ENCODE measurements at places on chromosomes 7 and 10. TPM values are rescaled to one million over a fixed set of nuclear protein-coding genes. Genes with fewer than 3 reads are reported as not detected.

- H3K27me3 ChIP-seq, result no peaks in the 10 kb centered on the region
- H3K4me1 ChIP-seq, result peaks cover 4% of the 10 kb centered on the region
- no peak overlapping the region for H3K27ac ChIP-seq
- no peak for DNase-seq
- H3K4me3 ChIP-seq, result no peak overlapping the region
- H3K36me3 ChIP-seq, result no peaks in the 10 kb centered on the region
These were observed 47.6 kb downstream of the TSPAN15 start for GRCh38 chr10:69498711-69499471.

DNA sequence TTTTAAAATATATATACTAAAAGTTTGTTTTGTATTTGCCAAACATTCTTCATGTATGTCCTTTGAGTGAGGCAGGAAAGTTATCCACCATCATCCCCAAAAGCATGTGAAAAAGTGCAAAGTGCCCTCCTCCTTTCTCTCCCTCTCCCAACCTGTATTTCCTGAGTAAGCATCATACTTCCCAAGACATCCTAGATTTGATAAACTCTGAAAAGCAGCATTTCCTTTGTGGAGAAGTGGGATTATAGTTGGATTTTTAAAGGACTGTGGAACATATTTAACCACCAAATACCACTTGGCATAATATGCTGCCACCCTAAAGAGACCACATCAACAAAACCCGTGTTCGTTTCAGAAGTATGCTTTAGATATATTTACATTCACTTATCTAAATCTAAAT lies 36.9 kb downstream of the NET1 start:
- no peaks in the 10 kb centered on the region for H3K27me3 ChIP-seq
- peaks cover 40% of the 10 kb centered on the region for H3K4me1 ChIP-seq
- H3K27ac ChIP-seq, result no peak overlapping the region
- H3K36me3 ChIP-seq, result peaks cover 12% of the 10 kb centered on the region

DNA sequence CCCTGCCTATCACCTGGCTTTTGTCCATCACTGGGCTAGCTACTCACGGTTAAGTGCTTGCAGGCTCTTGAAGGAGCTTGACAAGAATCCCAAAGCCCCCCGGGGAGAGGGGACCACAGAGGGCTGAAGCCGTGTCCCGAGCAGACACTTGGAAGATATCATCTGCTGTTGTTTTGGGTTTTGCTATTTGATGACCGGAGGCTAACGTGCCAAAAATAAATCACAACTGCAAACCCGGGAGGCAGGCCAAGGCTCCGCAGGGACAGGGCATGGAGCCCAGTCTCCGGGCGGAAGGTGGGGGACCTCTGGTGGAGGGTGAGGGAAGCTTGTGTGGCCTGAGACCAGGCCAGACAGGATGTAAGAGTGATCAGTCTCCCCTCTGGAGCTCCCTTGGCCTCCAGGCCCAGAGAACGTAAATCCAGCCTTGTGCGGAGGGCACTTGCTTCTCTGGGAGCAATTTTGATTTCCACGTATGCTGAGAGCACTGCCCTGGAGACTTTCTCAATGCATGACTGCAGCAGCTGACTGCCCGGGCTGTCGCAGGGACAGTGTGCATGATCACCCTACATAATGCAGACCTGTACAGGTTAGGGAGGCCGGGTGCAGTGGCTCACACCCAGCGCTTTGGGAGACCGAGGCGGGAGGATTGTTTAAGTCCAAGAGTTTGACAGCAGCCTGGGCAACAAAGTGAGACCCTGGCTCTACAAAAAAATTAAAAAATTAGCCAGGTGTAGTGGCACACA lies at the start of gene PHKG1:
TSS of gene PHKG1 (minus strand) at position 164 of the 743 bp plus-strand sequence. CDS start 4,011 bp downstream, outside the sequence.
- H3K4me3 ChIP-seq, result no peak within 1 kb of the TSS
- no peak within 1 kb of the TSS for H3K27ac ChIP-seq
- H3K36me3 ChIP-seq, result peaks cover 5% of the 10 kb centered on the region
- DNase-seq, result no peak

DNA sequence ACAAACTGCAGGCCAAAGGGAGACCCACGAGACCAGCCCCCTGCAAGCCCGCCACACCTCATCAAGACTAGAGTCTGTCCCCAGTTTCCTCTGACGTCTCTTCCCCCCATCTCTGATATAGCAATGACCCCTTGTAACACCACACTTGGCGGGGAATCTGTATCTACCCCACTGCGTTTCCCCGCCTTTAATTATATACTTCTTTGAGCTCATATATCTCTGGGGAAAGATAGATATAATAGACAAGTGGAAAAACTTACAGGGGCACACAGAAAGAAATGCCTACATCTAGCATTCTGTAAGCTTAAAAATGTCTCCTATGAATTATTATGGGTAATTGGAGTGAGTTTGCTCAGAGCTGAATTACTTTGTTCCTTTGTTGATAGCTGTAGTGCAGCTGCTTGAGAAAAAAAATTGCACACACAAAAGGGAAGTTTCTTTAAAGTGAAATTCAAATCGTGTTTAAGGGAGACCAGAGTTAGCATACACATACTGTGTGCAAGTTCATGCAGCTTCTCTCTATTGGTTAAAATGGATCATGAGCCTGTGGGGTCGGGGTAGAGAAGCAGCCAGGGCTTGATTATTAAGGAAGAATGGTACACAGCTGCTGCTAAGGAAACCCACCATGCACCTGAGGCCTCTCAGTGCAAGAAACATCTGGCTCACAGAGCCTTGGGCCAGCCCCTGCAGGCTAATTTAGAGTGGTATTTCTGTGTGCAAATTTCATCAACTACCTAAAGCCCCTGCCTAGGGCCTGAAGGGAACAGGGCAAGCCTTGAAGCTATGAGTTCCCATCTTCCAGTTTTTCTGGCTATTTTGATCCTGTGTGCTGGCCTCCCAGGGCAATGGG lies 32.5 kb downstream of the CDCA7L start:
- H3K27ac ChIP-seq, result no peak overlapping the region
- no peak overlapping the region for H3K4me3 ChIP-seq
- no peaks in the 10 kb centered on the region for H3K4me1 ChIP-seq

- no peaks in the 10 kb centered on the region for H3K4me1 ChIP-seq
- DNase-seq, result no peak
- H3K4me3 ChIP-seq, result no peak overlapping the region
These were observed 62.9 kb upstream of the FAM180A start for GRCh38 chr7:135811506-135811905.

The EPDR1 gene
- 1.6 TPM for total RNA-seq

The THSD7A gene
- not detected for total RNA-seq

GRCh38 chr10:119509909-119510451 lies 32.5 kb downstream of the RGS10 start:
- H3K27me3 ChIP-seq, result no peaks in the 10 kb centered on the region
- H3K27ac ChIP-seq, result peak overlapping the region; percentile 20
- DNase-seq, result no peak
- H3K4me3 ChIP-seq, result no peak overlapping the region
- peaks cover 60% of the 10 kb centered on the region for H3K36me3 ChIP-seq

DNA sequence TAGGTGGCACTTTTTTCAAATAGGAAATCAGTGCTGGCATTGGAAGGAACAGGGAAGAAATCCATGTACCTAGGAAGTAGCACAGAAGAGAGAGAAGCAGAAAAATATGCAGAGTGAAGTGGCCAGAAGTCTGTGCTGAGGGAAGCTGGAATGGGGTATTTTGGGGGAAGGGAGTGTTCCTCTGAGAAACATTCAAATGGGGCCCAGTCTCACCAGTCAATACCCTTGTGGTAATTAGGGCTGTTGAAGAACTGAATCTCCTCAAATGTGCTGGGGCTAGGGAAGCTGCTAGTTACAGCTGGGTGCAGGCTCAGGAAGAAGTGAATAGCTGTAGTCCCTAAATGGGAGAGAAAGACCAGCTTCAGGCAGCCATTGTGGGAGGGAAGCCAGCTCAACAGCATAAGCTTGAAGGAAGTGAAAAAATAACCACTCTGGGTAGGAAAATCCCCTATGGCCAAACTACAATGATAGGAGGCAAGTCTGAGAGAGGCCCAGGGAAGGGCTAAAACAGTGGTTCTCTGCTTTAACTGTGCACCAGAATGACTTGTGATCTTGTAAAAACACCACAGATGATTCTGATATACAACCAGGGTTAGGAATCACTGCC lies 7.6 kb downstream of the NDST2 start:
- peaks cover 48% of the 10 kb centered on the region for H3K4me1 ChIP-seq
- peak overlapping the region; percentile 88 for H3K27ac ChIP-seq
- H3K36me3 ChIP-seq, result peaks cover 58% of the 10 kb centered on the region
- H3K27me3 ChIP-seq, result no peaks in the 10 kb centered on the region
- DNase-seq, result no peak

DNA sequence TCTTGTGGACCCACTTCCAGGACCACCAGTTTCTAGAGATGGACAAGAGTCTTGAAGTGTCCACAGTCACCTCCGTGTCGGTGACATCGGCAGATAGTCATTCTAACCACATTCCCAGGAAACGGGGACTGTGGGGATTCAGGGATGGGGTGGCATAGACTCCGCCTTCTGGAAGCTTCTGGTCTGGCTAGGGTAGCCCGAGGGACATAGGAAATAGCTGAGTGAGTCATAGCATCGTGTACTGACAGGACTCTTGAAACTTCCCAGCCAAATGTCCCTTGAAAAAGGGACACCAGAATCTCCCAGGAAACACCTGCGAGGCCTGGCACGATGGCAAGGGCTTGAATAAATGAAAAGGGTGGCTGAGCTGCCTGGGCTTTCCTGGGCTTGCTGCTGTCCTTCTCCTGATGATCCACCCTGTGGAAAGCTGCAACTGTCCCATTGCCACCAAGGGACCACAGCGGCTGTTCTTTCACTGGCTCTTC lies 84.1 kb upstream of the LRRC4 start:
- no peaks in the 10 kb centered on the region for H3K27me3 ChIP-seq
- no peaks in the 10 kb centered on the region for H3K36me3 ChIP-seq
- no peak overlapping the region for H3K27ac ChIP-seq
- H3K4me1 ChIP-seq, result peaks cover 25% of the 10 kb centered on the region
- no peak overlapping the region for H3K4me3 ChIP-seq
- DNase-seq, result no peak

GRCh38 chr10:48358838-48359237 lies 52.4 kb downstream of the MAPK8 start:
- no peak overlapping the region for H3K4me3 ChIP-seq
- peaks cover 19% of the 10 kb centered on the region for H3K4me1 ChIP-seq
- H3K27ac ChIP-seq, result no peak overlapping the region
- H3K36me3 ChIP-seq, result peaks cover 5% of the 10 kb centered on the region

GRCh38 chr10:43361547-43362190 lies 9.8 kb upstream of the FXYD4 start:
- peak overlapping the region; percentile 96 for H3K27ac ChIP-seq

DNA sequence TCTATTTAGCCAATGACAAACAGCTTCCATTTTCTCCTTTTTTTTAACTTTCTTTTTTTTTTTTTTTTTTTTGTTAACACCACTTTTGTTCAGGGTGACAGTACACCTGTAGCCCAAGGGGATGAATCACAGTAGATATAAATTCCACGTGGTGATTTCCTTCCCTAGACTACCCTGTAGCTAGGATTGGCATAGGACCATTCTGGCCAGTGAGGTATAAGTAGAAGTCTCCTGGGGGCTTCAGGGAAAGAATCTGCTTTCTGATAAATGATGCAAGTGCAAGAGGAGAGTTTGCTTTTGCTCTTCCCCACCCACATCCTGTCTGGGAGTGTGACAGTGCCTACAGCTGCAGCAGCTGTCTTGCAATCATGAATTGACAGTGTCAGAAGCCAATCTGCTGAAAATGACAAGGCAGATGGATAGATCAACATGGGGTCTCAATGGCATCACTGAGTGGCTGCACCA lies 63.2 kb upstream of the TOMM7 start:
- no peaks in the 10 kb centered on the region for H3K36me3 ChIP-seq
- peaks cover 54% of the 10 kb centered on the region for H3K4me1 ChIP-seq
- peak overlapping the region; percentile 64 for H3K4me3 ChIP-seq
- H3K27ac ChIP-seq, result peak overlapping the region; percentile 98
- no peaks in the 10 kb centered on the region for H3K27me3 ChIP-seq
- peak; percentile 88 for DNase-seq

DNA sequence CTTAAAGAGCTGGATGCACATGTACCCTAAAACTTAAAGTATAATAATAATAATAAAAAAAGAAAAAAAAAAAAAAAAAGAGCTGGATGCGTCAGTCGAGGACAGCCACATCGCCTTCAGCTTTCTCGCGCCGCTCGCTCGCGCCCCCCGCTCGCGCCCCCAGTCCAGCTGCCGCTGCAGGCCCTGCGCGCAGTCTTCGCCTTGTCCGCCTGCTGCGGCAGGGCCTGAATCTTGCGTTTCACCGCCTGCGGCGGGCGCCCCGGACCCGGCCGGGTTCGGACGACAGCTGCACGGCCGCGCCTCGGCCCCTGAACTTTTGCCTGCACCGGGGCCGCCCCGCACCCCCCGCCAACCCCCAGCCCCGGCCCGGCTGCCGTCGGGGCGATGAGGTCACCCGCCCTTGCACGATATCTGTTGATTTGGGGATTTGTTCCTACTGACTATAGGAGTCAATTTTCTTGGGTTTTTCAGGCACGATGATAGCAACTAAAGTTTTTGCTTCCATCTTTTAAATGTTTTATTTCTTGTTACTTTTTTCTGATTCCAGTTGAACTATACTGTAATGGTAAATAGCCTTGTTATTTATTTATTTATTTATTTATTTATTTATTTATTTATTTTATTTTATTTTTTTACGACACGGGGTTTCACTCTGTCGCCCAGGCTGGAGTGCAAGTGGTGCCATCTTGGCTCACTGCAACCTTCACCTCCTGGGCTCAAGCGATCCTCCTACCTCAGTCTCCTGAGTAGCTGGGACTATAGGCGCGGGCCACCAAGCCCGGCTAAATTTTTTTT lies 33.5 kb upstream of the CPN1 start:
- no peak for DNase-seq
- peaks cover 19% of the 10 kb centered on the region for H3K27me3 ChIP-seq
- H3K4me1 ChIP-seq, result no peaks in the 10 kb centered on the region
- H3K4me3 ChIP-seq, result no peak overlapping the region
- no peak overlapping the region for H3K27ac ChIP-seq

The ANXA8L1 gene
- total RNA-seq, result not detected

GRCh38 chr7:32489788-32490126 lies 423 bp downstream of the LSM5 start:
- H3K4me3 ChIP-seq, result peak overlapping the region; percentile 86

- H3K27ac ChIP-seq, result peak overlapping the region; percentile 78
- peaks cover 4% of the 10 kb centered on the region for H3K36me3 ChIP-seq
- no peak for DNase-seq
- peaks cover 72% of the 10 kb centered on the region for H3K4me1 ChIP-seq
- H3K27me3 ChIP-seq, result no peaks in the 10 kb centered on the region
These were observed 255.1 kb upstream of the MKLN1 start for GRCh38 chr7:131072505-131073091.
